ENCODE measurements at places on chromosomes 16 and 17.
A peak's percentile ranks its signal among the peaks of the same experiment; 100 is the strongest.

- DNase-seq: no peak
Measured at GRCh38 chr17:73224237-73224636, 31.4 kb downstream of the COG1 start.

- no peak for DNase-seq
Measured at GRCh38 chr17:61872099-61872498, 8.8 kb upstream of the BRIP1 start.

- DNase-seq: no peak
Measured at GRCh38 chr16:56125922-56126321, 65.4 kb upstream of the GNAO1 start.

GRCh38 chr16:12016291-12016947 lies 39.9 kb downstream of the SNX29 start:
- DNase-seq: no peak

DNA sequence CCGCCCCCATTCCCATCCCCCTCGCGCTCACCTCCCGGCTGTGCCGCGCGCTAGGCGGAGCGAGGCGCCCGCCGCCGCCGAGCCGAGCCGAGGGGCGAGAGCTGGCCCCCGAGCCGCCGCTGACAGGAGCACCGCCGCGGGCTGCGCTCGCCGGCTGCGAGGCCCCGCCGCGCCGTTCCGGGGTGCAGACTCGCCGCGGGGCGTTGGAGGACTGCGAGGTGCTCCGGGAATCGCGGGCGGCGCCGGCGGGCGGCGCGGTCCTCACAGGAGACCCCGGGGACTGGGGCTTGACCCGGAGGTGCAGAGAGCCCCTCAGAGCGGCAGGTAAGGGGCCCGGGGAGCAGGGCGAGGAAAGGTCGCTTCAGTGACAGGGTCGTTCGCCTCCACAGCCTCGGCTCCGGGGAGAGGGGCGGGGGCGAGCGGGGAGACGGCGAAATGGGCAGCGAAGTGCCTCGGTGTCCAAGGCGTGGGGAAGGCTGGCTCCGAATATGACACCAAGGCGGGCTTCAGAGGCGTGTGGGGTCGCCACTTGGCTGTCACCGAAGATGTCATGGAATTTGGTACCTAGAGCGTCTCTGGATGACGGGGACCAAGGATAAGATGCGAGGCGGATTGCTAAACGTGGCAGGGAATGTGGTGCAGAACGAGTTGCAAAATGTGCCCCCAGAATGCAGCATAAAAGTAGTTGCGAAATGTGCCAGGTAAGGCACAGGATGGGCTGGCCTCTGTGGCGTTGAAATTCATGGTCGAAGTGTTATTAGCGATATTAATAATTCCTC lies 580 bp downstream of the TANC2 start:
- no peak for DNase-seq

GRCh38 chr16:81458149-81458669 lies 13.6 kb downstream of the CMIP start:
- no peak for DNase-seq

DNA sequence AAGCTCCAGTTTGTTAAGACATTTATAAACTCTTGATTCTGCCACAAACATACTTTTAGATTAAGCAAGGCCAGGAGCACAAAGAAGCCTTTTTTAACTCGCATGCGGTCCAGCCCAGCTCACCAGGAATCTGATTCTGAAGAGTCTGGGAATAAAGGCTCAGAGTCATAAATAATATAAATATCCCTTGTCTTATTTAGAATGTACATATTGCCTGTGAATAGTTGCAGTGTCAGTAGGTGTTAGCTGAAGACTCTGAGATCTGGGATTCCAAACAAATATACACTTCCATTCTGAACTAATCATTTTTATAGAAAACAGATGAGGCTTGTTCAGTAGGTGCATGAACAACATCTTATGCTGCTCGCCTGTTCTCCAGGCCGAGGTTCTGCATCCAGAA lies 59.1 kb upstream of the ELAC2 start:
- DNase-seq: peak; percentile 69

DNA sequence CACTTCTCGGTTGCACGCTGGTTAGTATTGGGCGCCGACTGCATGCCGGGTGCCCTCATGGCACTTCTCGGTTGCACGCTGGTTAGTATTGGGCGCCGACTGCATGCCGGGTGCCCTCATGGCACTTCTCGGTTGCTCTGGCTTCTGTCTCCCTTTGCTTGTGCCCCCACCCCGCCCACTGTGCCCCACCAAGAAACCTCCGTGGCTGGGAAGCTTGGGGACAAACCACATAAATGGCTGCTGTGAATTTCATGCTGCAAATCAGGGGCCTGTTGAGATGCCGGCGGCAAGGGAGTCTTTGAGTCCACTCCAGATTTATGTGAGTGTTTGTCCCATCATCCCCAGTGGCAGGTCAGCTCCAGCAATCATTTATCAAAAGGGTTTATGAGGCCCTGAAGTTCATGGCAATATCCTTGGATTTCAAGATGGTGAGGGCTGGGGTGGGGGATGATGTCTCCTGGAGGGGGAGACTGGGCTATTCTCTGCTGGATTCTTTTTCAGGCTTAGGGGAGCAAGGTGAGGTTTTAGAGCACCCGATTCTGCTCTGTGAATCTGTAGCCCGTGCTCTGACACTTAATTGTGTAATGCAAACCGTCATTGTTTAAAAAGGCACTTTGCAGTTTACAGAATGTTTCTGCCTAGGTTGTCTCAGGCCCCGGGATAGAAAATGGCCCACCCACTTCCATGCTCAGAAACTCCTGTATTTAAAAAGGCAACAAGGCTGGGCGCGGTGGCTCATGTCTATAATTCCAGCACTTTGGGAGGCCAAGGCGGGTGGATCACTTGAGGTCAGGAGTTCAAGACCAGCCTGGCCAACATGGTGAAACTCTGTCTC lies 51.2 kb upstream of the CIBAR2 start:
- DNase-seq: no peak

DNA sequence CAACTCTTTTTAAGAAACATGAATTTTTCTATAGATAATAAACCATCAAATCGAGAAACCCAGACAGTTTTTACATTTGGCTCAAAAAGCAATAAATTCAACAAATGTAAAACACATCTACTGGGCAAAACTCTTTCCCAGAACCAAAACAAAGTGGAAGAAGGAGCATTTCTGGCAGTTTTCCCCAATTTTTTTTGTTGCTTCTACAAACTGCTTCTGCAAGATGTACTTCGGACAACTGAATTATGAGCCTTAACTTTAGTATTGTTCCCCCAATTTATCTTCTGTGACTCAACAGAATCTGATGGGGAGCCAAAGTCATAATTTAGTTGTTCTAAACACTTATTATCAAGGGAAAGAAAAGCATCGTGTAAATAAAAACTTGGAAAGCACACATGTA lies 1047.2 kb downstream of the CDH11 start:
- DNase-seq: no peak

GRCh38 chr17:50588391-50589049 lies 28.0 kb downstream of the CACNA1G start:
- no peak for DNase-seq

DNA sequence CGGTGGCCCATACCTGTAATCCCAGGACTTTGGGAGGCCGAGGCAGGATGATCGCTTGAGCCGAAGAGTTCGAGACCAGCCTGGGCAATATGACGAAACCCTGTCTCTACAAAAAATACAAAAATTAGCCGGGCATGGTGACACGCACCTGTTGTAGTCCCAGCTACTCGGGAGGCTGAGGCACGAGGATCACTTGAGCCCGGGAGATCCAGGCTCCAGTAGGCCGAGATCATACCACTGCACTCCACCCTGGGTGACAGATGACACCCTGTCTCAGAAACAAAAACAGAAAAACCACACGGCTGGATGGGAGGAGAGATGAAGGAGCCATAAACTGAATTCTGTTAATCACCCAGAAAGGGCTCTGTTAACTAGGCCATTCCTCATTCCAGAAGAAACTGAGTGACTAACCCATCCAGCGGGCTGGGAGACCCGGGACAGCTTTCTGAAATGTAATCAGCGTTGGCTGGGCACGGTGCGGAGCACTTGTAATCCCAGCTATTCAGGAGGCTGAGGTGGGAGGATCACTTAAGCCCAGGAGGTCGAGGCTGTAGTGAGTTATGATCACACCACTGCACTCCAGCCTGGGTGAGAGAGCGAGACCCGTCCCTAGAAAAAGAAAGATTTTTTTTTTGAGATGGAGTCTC lies 641 bp upstream of the NT5C3B start:
- no peak for DNase-seq

DNA sequence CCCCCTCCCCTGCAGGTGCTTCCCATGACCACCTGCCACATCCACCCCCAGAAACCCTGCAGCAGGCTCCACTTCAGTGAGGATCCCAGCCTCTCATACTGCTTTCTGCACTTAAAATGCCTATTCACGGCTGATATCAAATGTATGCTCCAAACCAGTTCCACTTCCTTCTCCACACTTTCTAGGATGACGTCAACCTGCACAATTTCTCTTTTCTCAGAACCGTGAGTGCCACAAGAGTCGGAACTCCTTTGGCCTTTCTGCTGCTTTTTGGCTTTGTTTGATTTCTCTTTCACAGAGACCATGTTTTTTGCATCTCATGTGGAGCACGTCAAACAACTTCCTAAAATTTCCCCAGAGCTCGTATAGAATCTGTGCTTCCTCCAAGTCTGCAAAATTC lies 378.8 kb upstream of the TNRC6C start:
- DNase-seq: no peak

DNA sequence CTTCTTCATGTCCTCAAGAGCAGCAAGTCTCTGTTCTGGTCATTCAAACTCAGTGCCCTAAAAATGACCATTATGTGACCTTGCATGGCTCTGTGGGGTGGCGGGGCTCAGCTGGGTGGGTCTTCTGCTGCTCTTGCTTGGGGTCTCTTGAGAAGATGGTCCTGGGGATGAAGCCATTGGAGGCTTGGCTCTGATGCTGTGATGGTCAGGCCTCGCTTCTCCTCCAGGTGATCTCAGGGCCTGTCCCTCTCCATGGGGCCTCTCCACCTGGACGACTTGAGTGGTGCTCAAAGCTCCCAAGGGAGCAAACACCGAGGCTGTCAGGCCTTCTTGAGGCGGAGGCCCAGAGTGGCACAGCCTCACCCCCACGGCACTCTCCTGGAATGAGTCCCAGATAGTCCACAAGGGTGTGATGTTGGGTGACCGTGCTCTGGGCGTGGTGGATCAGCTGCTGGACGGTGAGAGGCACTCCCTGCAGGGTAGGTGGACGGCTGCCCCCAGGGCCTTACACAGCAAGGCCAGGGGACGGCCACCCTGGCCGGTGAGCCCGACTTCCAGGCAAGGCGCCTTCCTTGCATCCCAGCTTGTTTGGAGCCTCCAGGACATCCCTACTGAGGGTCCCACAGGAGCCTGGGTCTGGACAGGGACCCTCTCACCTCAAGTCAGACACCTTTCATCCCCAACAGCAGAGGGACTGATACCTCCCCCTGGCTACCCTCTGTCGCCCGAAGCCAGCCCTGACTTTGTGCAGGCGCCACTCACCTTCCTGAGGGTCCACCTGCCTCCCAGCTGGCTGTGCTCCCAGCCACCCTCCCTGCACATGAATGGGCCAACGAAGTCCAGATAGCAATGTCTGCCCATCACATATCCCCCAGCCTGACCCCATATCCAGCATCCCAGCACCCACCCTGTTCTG lies 48.7 kb downstream of the USP22 start:
- DNase-seq: no peak

- no peak for DNase-seq
Measured at GRCh38 chr16:65947951-65948350, 418.5 kb upstream of the CDH5 start.

DNA sequence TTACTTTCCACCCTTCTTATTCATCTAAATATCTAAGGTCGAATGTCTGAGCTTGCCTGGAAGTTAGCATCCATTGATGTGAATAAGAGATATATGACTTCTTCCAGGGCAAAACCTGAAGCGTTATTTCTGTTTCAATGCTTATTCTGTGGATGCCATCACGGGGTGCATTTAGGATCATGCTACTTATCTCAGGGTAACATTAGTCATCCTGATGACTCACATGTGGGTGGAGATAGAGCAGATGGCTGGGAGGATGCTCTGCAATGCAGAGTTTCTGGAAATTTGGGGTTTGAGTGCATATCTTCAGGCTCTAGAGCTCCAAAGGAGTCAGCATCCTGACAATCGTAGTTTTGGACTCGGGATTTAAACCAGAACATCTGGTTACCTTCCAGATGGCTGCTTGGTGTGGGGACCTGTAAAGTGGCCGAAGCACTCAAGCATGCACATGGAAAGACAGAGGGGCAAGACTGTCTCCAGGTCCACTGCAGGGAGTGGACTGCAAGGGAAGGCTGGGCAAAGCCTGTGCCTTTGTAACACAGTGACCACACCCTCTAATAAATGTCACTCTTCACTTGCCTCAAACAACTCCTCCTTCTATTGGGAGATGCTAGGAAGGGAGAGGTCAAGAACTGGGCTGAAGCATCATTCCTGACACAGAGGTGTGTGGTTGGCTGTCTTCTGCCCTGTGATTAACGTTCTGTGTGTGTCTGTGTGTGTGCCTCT lies 175.2 kb upstream of the SALL1 start:
- DNase-seq: peak; percentile 14

DNA sequence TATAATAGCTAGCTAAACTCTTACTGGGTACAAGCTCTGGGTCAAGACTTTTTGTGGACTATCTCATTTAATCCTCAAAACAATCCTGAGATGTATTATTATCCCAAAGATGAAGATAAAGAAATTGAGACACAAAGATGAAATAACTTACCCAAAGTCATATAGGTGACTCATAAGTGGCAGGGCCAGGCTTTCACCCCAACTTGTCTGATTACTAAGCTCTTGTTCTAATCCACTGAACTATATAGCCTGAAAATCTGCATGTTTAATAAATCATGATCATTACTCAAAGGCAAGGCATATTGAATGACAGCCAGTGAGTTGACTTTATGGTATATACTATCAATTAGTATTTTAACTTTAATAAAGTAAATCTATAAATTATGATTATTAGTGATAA lies 77.4 kb downstream of the SKAP1 start:
- DNase-seq: no peak

DNA sequence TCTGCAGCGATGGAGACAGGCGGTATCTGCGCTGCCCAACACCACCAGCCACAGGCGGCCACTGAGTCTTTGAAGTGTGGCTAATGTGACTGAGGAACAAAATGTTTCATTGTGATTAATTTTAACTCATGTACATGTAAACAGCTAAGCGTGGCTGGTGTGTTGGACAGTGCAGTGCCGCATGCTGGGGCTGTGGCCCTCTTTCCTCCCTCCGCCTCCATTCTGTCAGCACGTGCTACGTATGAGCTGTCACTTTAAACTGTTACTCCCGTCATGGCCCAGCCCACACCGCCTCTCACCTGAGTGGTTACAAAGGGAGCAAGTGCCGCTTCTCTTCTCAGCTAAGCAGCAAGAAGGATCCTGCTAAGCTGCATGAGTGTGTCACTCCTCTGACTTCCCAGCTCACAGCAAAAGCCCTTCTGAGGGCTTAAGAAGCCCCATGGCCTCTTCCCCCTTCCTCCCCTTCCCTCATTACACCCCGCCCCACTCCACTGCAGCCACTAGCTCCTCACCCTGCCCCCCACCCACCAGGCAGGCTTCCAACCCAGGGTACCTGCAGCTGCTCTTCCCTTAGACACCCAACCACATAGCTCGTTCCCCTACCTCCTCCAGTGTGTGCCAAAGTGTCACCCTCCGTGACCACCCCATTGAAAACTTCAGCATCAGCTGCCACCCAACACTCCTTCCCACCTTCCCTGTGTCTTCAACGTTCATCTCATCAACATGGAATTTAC lies 15.0 kb downstream of the HASPIN start:
- DNase-seq: peak; percentile 36

GRCh38 chr17:76502341-76503211 lies 1.4 kb upstream of the RHBDF2 start:
- DNase-seq: no peak

- DNase-seq: no peak
Measured at GRCh38 chr17:47733674-47734410, 806 bp downstream of the TBX21 start.
